ENCODE measurements at places on chromosomes 7 and 10.
A peak's percentile ranks its signal among the peaks of the same experiment; 100 is the strongest.

DNA sequence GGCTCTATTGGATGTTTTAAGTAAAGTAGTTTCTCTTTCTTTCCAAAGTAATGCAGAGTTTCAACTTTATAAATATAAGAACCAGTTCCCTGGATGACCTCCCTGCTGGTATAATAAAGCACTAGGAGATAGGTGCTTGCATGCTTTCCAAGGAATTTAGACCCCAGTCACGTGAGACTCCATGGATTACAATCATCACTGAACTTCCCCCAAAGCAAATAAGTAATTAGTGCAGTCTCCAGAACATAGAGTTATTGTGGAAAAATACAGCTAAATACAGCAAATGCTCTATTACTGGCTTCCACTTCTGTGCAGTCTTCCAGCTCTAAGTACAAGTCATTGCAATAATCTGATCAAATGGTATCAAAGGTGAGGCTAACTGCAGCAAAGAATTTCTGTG is 220.2 kb upstream of the STEAP1 start:
- no peak for DNase-seq

DNA sequence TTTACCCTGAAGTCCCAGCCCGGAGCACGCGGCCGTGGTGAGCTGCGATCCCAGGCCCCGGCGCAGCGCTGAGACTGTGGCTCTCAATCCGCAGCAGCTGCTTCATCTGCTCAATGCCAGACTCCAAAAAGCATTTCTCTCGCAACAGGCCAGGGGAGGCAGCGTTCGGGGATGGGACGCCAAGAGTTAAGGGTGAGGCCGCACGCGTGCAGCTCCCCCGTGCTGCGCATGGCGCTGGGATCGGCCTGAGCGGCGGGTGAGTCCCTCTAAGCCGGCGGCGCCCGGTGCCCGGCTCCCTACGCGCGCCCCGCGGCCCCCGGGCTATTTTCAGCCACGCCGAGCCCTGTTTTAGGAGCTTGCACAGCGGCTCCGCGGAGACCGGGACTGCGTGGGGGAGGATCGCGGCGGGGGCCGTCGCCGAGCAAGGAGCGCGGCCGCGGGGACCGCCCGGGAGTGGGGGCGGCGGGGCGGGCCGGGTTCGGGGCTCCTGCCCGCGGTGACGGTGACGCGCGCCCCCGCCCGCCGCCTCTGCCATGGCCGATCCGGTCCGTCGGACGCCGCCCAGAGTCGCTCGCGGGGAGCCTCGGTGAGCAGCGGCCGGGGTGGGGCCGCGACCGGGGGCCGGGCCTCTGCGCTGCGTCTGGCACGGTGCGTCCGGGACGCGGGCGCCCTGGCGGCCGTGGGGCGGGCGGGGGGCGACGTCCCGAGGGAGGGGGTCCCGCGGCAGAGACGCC is 29.4 kb upstream of the JAKMIP3 start:
- no peak for DNase-seq

GRCh38 chr10:62831346-62831745 is 15.2 kb upstream of the EGR2 start:
- DNase-seq = no peak

DNA sequence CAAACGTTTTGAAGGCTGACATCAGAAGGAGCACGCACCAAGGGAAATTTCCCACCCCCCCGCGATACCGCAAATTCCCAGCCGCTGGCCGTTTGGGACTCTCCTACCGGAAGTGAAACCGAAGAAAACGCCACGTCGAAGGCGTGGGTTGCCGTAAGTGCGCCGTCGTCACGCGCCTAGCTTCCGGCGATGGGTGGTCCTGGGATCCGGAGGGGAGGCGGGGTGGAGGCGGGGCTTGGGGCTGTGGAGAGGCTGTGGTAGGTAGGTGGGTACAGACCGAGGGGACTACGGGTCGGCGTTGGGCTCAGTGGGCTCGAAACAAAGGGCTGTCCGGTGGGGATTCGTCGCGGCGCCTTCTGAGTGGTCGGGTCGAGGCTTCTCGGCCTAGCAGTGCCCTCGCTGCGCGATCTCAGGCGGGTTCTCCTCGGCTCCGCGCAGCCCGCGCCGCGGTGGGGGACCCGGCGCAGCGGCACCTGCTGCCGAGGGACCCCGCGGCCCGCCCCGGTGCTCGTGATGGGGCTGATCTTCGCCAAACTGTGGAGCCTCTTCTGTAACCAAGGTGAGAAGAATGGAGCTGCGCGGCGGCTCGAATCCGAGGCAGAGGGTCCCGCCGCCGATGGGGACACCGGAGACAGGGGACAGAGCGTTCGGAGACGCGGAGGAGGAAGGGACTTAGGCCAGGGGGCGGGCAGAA is at the start of gene ARL5B:
ARL5B (plus strand) TSS at position 307 of the 694 bp plus-strand sequence; CDS start at position 514, 207 bp downstream.
- peak; percentile 100 for DNase-seq

DNA sequence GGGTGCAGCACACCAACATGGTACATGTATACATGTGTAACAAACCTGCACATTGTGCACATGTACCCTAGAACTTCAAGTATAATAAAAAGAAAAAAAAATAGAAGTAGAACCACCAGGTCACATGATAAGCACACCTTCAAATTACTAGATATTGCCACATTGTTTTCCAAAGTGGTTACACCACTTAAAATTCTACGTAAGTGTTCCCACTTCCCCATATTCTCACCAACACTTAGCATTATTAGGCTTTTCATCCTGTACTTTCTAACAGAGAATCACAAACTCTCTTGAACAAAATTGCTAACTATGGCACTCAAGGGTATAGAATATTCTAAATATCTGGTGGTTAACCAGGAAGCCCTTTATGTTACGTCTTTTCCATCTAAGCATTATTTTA is 22.6 kb downstream of the SH3PXD2A start:
- DNase-seq = no peak

DNA sequence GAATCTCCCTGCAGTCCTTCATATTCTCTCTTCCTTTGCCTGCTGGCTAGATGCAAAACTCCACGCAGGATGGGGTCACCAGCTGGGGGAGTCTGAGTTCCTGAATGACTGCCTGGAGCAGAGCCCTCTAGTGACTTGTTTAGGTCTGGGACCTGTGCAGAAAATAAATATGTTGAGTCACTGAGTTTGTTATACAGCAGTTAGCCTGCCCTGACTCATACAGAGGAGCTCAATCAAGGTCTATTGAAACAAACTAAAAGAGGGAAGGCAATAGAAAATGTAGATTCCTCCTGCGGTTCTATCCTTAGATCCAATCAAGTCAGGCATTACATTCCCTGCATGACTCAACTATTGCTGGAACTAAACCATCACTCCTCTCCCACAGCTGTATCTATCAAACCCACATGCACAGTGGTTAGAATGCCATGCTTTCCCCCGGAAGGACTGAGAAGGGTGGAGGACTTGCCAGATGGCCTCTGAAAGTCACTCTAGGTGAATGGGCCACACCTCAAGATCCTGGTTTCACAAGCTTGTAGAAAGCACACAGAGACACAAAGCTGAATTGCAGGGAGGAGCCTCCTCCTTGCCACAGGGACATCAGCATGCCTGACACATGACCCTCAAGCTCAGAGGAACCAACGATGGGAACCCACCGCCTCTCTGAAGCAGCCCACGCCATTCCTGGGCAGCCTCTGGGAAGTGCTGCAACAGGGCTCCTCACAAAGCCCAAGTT is 73.9 kb downstream of the SH3PXD2A start:
- DNase-seq = peak; percentile 21

- no peak for DNase-seq
Measured at GRCh38 chr10:25974897-25975459, 40.9 kb downstream of the MYO3A start.

DNA sequence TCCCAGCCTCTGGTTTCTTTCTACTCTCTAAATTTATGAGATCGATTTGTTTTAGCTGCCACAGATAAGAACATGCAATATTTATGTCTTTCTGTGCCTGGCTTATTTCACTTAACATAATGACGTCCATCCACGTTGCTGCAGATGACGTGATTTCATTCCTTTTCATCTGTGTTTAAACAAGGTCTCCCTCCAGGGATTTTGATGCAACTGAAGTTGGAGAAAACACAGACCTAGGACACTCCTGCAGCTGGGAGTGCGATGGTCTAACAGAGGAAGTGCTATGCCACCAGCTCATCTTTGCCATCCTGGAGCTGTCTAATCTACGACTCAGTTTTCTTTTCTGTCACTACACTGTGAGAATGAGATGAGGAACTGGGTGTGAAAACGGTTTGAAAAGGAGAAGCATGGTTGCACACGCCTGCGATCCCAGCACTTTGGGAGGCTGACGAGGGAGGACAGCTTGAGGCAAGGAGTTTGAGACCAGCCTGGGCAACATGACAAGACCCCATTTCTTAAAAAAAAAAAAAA is 1.5 kb upstream of the KCTD7 start:
- peak; percentile 45 for DNase-seq

GRCh38 chr7:2016021-2016631 is 216.6 kb downstream of the MAD1L1 start:
- no peak for DNase-seq

GRCh38 chr7:19000410-19000809 is 117.0 kb downstream of the TWIST1 start:
- no peak for DNase-seq

- DNase-seq = no peak
Measured at GRCh38 chr7:105622106-105622731, 40.9 kb upstream of the EFCAB10 start.

DNA sequence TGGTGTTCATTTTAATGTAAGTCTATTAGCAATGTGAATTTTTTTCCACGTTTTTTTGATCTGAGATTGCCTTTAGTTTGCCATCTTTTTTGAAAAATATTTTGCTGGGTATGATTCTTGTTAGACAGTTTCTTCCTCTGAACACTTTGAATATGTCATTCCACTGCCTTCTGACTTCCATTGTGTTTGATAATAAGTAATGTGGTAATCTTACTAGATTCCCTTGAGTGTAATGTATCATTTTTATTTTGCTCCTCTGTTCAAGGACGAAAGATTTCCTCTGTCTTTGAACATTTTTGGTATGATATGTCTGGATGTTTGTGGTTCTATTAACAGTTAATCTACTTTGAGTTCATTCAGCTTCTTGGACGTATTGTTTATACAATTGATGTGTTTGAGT is 371.4 kb downstream of the SUGCT start:
- no peak for DNase-seq

DNA sequence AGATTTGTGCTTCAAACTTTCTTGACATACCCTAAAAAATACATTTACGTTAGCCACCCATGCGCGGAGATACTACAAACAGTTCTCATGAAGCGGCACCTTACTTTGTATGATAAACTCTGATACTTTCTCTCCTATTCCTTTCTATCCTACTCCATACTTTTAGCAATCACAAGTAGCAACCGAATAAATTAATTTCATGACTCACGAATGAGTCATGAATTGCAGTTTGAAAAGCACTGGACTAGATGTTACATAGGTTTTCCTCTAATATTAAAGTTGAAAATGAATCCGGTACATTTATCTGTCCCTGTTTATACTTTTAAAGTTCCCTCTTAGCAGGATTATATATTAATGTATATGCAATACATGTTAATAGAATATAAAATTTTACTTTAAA is 67.6 kb downstream of the CUBN start:
- no peak for DNase-seq

DNA sequence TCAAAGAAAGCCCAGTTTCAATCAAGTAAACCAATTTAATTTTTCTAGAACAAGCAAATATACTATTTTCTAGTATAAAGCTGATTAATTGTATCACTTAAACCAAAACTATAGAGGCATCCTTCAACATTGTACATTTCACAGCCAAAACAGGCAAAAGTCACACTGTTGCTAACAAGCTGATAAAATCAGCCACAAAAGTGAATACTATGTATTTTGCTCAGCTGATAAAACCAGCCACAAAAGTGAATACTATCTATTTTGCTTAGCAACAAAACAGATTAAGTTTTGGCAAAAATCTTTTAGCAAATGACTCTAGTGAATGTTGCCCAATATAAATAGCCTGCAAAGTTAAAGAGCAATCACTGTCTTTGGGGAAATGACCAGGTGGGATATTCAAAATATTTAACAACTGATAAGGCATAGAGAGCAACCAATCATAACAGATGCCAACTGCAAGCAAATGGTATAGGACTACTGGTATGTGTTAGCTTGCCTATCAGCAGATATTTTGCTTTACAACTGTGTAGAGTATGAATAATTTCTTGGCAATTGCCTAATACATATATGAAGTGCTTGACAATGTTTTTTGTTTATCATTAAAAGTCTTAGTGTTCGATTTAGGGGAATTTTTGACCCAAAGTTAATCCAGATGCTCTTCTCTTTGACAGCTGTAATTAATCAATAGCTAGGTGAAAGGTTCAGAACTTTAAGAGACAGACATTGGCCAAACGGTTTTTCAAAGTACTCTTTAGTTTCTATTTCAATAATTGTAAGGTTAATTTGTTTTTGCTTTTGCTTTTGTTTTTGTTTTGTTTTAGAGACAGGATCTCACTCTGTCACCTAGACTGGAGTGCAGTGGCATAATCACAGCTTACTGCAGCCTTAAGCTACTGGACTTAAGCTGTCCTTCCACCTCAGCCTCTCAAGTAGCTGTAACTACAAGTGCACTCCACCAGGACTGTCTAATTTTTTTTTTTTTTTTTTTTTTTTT is 44.4 kb upstream of the SP4 start:
- no peak for DNase-seq

DNA sequence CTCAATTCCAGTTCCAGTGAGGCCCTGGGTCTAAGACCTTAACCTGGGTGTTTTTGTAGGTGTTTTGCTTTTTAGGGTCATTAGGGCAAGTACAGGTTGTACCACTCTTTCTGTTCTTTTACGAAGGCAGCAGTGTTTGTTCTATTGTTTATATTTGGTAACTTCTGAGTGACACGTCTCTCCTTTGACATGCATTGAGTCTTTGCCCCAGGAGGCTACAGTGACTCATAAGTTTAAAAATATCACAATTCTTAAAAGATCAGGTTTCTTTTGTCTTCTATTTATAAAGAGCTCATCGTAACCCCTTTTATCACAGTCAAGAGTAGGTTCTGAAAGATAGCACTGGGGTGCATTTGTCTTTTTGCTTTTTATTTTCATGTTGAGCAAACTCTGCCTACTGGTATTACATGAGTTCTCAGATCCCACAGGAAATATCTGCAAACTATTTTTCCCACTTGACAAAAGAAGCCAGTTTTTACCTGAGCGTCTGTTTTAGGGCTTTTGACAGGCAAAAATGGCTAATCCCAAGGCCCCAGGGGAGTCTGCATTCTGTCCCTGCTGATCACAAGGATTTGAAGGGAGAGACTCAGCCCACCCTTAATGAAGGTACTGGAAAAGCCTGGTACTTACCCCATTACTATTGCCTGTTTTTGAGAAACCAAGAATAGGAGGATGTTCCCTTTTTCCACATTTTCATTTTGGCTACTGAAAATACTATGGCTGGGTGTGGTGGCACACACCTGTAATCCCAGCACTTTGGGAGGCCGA is 7.9 kb downstream of the NUDT13 start:
- DNase-seq = peak; percentile 21

GRCh38 chr7:26504411-26505120 is 212.9 kb downstream of the SNX10 start:
- no peak for DNase-seq
